ENCODE measurements at places on chromosomes 13 and 19. TPM values are rescaled to one million over a fixed set of nuclear protein-coding genes. Genes with fewer than 3 reads are reported as not detected.

DNA sequence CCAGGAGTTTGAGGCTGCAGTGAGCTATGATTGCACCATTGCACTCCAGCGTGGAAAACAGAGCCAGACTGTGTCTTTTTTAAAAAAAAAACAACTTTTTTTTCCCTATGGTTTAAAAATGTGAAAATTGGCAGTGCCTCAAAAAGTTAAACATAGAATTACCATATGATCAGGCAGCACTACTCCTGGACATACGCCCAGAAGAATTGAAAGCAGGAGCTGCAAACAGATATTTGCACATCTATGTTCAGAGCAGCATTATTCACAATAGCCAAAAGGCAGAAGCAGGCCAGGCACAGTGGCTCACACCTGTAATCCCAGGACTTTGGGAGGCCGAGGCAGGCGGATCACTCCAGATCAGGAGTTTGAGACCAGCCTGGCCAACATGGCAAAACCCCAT, 3.8 kb upstream of the RETN start:
- peak; percentile 83 for DNase-seq

DNA sequence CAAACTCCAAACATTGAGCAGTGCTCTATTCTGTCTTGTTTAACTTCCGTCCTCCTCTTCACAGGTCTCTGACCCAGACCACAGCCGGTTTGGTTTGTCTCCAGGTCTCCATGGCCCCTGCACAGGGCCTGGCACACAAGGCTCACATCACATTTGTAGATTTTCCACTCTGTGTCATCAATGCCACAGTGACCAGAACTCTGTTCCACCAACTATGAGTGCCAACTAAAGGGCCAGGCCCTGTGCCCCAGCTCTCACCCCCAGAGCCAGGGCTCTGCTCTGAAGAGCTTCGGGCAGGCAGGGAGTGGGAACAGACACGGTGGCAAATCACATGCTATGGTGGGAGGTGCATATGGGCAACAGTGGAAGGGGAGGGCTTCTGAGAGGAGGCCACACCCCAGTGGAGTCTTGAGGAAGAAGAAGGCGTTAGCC, 16.0 kb downstream of the SMG9 start:
- peak; percentile 33 for DNase-seq

GRCh38 chr19:38265921-38266429, 1.6 kb downstream of the SPINT2 start:
- DNase-seq, result no peak

GRCh38 chr19:13138916-13139198, 11.3 kb downstream of the STX10 start:
- DNase-seq, result no peak

The CADM4 gene
- total RNA-seq, result 0.27 TPM

DNA sequence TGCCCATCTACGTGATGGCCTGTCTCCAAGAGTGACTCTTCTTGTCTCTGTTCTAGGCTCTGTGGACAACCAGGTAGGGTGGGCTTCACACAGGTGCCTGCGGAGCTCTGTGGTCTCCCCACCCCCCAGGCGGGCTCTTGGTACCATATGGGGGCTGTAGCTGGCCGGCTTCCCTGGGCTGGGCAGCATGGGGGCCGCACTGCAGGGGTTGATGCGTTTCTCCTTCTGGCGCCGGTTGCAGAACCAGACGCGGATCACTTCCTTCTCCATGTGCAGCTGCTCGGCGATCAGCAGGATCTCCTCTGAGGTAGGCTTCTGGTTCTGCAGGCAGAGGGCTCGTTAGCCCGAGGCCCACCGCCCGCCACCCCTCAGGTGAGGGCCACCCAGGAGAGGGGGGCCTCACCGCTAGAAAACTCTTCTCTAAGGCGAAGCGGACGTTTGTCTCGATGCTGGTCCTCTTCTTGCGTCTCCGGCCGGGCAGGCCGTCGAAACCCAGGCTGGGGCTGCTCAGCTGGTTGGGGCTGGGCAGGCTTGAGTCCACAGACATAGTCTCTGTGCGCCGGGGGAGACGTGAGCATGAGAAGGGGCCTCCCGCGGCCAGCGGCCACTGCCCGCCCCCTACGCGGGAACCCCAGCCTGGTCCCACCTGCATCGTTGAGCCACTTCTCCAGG, 19.3 kb downstream of the ZNF574 start:
- DNase-seq, result no peak

Data from fibroblast of the aortic adventitia (primary cell).